ENCODE measurements at places on chromosomes 11 and 22.

DNA sequence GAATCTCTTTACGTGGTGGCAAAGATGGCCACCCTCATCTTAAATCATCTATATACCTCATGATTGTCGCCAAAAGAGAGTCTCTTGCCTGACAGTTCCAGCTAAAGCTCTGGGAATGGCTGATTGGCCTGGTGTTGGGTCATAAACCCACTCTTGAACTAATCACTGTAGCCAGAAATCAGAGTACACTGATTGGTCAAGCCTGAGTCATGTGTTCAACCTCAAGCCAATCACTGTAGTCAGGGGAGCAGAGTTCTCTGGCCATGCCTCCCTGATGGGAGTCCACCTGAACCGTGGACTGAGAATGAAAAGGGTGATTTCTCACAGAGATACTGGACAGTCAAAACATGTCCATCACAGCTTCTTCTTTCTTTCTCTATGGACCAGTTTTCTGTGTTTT lies 45.8 kb downstream of the RCN1 start:
- DNase-seq = no peak

DNA sequence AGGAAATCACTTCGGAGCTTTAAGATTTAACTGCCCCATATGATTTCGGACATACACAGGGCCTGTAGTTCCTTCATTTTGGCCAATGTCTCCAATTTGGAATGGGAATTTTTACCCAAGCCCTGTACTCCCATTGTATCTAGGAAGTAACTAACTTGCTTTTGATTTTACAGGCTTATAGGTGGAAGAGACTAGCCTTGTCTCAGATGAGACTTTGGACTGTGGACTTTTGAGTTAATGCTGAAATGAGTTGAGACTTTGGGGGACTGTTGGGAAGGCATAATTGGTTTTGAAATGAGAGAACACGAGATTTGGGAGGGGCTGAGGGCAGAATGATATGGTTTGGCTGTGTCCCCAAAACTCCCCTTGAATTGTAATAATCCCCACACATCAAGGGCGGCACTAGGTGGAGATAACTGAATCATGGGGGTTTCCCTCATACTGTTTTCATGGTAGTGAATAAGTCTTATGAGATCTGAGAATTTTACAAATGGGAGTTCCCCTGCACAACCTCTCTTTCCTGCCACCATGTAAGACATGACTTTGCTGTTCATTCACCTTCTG lies 130.5 kb downstream of the LARGE1 start:
- DNase-seq = no peak

DNA sequence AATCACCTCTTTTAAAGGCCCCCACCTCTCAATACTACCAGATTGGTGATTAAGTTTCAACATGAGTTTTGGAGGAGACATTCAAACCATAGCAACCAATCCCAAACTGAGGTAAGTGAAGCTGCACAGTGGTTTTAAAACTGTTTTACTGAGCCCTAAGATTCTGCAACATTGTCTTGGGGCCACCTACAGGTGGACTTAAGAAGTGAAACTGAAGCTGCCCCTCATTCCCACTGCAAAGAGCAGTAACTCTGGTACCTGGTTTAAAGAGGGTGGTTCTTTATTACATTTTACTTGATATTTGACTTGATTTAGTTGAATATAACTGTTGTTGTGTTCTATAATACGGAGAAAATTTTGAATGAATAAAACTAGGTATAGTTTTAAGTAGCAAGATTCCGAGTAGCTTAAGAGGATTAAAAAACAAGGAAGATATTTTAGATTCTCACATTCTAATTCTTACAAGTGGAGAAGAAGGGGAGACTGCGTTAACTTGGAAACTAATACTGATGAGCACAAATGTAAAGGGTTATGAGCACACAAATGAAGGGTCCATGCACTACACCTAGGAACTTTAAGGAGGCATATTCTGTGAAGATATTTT lies 26.7 kb downstream of the SYT9 start:
- DNase-seq = no peak

DNA sequence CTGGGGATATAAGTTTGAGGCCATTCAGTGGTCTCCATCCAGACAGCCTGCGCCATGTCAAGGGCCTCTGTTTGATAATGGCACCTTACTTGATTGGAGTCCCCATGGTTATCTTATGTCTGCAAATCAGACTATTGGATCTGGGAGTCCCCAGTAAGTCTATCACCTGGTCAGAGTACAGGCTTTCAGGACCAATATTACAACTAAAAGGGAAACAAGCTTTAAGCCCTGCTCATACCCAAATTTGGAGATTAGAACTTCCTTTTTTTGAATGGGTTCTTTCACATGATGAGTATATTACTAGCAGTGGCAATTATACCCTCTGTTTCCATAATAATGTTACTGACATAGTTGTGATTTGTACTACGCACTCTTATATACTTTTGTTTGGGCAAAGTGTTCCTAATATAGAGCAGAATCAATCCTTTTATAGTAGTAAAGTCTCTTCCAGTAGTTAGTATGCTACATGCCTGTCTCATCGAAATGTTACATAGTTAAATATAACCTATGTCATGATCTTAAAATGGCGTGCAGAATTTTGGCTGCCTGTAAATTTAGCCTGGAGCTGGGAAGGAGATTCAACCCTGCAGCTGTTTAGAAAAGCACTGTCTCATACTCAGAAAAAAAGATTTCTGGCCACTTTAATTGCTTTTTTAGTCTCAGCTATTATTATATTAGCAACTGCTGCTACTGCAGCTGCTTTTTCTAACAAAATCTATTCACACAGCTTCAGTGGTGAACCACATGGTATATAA lies 4.9 kb downstream of the MS4A15 start:
- DNase-seq = no peak
